ENCODE measurements at places on chromosomes 12 and 14.

DNA sequence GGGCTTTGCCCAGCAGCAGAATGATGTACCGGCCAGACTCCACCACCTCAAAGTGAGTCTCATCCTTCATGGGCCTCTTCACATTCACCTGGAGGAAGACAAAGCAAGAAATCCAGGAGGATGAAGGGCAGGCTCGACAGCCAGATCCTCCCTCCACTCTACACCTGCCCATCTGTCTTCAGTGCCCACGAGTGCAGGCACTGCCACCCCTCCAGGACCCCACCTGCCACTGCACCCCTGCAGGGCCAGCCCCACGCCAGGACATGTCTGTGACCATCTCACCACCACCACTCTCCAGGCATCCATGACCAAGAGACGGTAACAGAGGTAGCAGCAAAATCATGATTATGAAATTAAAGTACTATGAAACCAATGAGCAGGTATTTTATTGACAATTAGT is 84.3 kb upstream of the ANO2 start:
- no peak for DNase-seq

GRCh38 chr14:24066496-24067132 is 4.7 kb upstream of the CPNE6 start:
- no peak for DNase-seq

DNA sequence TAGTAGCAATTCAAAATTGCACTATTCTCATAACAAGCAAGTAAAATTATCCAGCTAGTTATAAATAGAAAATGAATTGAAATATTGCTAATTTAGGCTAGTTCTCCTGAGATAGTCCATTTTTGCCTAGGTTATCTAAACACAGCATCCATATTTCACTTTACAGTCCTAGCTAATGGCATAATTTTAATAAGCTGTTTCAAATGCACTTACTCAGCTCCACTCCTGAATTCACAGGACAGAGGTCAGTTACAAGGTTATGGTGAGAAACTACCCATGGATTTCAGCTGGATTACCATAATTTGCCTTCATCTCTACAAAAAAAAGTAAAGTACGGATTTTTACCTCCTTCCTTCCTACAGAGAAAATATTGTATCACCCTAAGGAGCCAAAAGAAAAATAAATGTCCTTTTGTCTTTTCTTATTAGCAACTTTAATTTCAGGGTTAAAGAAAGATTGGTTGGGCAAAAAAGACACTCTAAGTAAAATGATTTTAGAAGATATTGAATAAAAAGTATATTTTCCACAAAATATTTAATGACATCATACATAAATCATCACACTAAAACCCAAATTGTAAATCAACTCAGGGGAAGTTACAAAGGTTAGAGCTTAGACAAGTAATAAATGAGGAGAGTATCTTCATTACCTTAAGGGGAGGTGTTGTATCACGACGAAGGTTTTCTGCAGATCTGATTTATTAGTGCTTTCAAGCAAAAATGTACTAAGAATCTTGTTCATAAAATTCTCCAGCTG is 377.4 kb downstream of the C12orf50 start:
- no peak for DNase-seq

- no peak for DNase-seq
Measured at GRCh38 chr12:78680596-78680995, 184.0 kb upstream of the SYT1 start.

- DNase-seq = no peak
Measured at GRCh38 chr14:94267352-94267751, 25.7 kb downstream of the SERPINA10 start.

DNA sequence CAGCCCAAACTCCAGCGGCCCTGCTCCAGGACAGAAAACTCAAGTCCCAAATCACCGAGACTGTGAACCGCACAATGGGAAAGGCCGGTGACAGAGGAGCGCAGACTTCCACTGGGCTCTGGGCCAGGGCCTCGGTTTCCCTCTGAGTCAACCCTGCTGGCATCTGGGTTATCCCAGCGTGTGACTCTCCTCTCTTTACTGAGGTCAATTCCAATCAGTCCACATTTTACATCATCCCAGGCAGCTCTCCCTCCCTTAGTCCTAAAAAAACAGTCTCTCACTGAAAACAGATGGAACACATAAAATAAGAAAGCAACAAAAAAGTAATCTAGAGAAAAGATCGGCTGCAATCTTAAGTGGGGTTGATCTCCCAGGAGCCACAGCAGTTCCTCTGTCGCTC is 36.9 kb downstream of the ITPK1 start:
- DNase-seq = no peak

DNA sequence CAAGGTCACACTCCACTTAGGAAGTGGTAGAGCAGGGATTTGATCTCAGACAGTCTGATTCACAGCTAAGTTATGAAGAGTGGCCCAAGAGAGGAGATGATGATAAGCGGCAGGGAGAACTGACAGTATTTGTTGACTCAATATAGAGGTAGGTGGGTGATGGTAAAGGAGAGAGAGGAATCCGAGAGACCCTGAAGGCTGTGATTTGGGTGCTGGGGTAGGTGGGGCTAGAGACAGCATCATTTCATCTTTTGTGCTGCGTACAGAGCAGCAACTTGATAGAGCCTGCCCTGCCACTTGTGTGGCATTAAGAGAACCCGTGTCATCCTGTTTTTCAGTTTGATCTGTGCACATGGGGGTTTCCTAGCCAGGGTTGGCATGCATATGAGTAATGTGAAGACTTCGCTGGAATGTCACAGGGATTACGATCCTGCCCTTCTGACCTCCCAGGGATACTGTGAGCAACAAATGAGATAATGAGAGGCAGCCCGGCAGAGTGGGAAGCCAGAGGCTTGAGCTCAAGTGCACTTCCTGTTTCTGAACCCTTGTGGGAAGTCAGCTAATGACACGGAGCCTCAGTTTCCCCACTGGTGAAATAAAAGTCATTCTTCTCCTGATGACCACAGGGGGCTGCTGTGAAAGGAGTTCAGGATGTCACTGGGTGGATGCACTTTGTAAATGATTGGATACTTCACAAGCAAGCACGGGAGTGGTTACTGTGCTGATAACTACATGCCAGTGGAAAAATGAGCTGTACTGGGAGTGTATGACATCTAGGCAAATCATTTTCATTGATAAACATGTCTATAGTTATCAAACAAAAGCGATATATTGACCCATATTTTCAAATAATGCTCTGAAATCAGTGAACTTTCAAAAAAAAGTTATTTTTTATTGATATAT is 59.5 kb upstream of the IGF1 start:
- DNase-seq = no peak

- no peak for DNase-seq
Measured at GRCh38 chr12:46222636-46223035, 46.2 kb downstream of the SLC38A1 start.

GRCh38 chr14:104752423-104752734 is 568 bp upstream of the SIVA1 start:
- no peak for DNase-seq

DNA sequence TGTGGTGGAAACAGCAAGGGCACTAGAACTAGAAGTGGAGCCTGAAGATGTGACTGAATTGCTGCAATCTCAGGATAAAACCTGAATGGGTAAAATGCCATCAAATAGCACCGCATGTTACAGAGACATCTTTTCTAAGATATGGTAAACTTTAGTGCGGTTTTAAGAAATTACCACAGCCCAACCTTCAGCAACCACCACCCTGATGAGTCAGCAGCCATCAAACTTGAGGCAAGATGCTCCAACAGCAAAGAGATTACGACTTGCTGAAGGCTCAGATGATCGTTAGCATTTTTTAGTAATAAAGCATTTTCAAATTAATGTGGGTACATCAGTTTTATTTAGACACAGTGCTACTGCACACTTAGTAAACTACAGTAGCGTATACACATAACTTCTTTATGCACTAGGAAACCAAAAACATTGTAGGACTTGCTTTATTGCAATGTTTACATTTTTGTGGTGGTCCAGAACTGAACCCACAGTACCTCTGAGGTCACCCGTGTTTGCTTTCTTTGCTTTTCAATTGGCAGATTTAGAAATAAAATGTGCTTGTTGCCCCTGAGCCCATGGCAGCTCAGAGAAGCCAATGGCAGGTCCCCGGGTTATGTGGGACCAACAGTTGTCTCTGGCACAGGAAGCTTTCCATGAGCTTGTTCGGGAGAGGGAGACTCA is 15.9 kb downstream of the GOLGA3 start:
- DNase-seq = no peak

DNA sequence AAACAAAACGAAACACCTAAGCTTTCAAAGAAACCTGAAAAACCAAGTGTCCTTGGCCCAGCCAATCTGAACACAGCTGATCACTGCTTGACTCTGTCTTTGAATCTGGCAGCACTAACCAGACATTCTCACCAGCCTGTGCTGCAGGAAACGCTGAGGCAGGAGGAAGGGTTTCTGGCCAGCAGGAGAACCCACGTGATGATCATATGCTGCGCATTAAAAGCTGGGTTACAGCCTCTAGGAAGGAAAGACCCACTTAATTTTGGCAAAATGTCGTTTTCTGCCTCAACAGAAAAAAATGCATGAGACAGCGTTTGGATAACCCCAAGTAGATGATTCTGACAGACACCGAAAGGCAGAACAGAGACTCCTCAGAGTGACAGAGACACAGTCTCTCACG is 9.8 kb downstream of the APPL2 start:
- no peak for DNase-seq

- no peak for DNase-seq
Measured at GRCh38 chr14:37118673-37119366, 53.6 kb downstream of the SLC25A21 start.

DNA sequence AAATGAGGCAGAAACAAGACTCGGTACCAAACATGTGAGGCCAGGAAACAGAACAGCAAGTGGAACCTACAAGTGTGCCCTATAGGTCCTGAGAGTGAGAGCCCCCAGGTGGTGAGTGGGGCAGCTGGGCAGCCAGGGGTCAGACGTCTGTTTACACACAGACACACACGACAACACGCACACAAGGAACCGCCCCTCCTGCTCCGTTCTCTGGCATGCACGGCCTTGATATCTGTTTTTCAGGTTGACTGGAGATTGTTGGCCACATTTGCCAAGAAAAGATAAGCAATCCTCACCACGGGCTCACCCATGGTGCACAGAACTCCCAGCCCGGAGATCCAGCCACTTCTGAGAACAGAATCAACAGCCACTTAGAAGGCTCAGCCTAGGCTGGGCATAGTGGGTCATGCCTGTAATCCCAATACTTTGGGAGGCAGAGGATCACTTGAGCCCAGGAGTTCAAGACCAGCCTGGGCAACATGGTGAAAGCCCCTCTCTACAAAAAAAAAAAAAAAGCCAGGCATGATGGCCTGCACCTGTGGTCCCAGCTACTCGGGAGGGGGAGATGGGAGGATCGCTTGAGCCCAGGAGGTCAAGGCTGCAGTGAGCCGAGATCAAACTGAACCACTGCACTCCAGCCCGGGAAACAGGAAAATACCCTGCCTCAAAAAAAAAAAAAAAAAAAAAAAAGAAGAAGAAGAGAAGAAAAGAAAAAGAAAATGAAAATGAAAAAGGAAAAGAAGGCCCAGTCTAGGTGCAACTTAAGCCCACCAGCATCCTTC is 19.4 kb upstream of the EIF5 start:
- peak; percentile 39 for DNase-seq

DNA sequence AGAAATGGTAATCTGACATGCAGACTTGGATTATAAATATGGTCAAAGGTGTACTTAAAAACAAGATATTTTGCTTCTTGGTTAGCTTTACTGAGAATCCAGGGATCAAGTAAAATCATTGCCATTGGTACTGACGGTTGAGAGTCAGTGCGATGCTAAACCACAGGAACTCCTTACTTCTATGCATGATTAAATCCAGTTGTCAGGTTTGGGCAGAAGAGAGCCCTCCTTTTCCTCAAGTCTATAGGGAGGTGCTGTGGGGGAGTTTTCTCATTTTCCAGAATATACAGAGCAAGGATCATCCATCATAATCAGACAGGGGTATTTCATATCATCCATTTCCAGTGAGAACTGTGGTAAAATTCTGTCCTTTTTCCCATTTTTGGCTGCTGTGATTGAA is 839.1 kb downstream of the NRXN3 start:
- no peak for DNase-seq

GRCh38 chr14:53953002-53953827 is 3.4 kb downstream of the BMP4 start:
- DNase-seq = peak; percentile 92

DNA sequence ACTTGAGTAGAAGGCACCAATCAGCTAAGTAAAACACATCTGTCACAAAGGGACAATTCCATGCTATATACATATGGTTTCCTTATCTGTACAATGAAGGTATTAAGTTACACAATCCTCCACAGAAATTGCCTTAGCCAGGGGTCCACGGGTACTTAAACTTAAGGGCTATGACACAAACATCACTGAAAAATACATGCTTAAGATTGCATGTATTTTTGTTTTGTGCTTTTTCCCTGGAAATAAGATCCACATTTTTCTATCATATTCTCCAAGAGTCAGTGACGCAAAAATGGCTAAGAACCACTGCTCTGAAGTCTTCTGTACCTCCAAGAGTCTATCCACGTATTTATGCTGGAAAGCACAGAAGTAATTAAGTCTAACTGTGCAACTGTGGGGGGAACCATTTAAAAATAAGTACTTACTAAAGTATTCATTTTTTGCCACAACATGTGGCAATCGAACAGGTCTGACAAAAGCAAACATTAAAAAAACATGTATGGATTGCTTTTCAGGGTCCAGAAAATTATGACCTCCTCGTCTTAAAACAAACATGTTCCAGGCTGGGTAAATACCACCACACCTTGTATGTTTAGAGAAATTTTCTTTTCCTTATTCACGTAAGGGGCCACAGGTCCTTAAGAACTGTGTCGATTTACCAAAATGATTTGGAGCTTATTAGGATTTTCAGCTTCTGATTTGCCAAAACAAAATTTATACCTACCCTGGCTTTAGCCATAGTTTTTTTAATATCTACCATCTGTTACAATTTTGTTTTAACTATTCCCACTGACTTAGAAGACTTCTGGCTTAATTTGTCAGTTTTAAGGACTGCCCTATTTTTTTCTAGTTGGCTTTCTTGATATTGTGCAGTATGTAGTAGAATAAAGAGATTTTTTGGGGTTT is 2.8 kb downstream of the SLC38A2 start:
- DNase-seq = no peak

DNA sequence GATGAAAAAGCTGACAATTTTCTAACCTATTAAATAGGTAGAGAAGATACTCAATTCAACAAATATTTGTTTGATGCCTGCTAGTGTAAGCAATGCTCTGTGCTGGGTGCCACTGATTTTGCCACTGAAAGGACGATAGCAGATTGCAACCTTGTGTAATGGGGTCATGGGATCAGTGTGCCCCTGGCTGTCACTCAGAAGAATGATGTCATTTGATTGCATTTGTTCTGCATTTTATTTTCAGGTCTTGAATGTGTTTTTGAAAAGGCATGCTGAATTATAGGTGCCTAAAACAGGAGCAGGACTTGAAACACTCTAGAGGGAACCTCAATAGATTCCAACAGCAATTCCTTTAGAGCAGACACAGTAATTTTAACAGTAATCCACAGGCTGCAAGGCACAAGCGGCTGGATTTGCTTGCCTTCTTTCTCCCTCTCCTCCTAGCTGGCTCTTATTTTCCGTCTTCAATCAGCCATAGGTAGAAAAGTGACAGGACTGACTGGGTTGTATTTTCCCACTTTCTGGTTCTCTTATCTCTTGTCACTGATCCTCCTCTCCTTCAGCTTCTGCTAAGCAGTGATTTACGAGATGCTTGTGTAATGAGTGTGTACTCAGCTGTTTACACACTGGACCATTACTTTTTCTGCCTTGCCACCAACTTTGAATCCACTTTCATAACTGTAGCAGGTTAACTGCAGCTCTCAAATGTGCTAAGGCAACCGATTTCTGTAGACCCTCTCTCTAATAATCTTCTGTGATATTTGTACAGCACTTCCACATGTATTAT is 4.1 kb downstream of the PLXNC1 start:
- DNase-seq = no peak

Measured in Right ventricle myocardium inferior (tissue), 1 donor.